Glutamatergic neuron (in vitro differentiated cells): ENCODE measurements at places on chromosomes 6 and 20. TPM values are rescaled to one million over a fixed set of nuclear protein-coding genes. Genes with fewer than 3 reads are reported as not detected.
A peak's percentile ranks its signal among the peaks of the same experiment; 100 is the strongest.

DNA sequence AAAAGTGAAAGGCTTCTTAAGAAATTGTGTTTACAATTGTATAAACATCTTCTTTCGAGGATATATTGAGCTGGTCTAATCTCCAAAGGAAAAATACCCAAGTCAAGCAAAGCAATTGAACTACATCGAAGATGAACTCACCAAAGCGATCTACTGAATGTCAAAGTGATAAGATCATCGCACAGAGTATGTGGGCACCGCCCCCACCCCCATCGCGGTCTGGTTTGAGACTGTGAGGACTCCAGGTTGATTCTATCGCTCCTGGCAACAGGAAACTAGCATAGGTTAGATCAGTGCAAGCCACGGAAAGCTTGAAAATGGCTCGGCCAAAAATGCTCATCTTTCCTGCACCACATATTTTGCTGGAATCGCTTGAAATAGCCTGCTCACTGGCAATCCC lies 133.2 kb upstream of the RPS6KA2 start:
- H3K4me3 ChIP-seq, result no peak overlapping the region
- H3K36me3 ChIP-seq, result no peaks in the 10 kb centered on the region
- no peak for DNase-seq
- H3K27ac ChIP-seq, result no peak overlapping the region

- peaks cover 23% of the 10 kb centered on the region for H3K36me3 ChIP-seq
- no peak for DNase-seq
- H3K4me3 ChIP-seq, result no peak overlapping the region
- H3K4me1 ChIP-seq, result peaks cover 1% of the 10 kb centered on the region
- no peaks in the 10 kb centered on the region for H3K27me3 ChIP-seq
These were observed 41.5 kb downstream of the APCDD1L start for GRCh38 chr20:58473453-58474425.

GRCh38 chr6:138988469-138988834 lies 399 bp upstream of the REPS1 start:
- peak overlapping the region; percentile 81 for H3K4me3 ChIP-seq
- no peak for DNase-seq
- peaks cover 2% of the 10 kb centered on the region for H3K27me3 ChIP-seq
- H3K4me1 ChIP-seq, result peaks cover 6% of the 10 kb centered on the region

SAYSD1 gene
- 18.4 TPM for total RNA-seq

TLDC2 gene
- total RNA-seq, result not detected
